NCI-H748 treated with DMSO at 0.1 percent for 48 hours (cell line): ENCODE measurements at places on chromosomes 2 and 18.
A peak's percentile ranks its signal among the peaks of the same experiment; 100 is the strongest.

DNA sequence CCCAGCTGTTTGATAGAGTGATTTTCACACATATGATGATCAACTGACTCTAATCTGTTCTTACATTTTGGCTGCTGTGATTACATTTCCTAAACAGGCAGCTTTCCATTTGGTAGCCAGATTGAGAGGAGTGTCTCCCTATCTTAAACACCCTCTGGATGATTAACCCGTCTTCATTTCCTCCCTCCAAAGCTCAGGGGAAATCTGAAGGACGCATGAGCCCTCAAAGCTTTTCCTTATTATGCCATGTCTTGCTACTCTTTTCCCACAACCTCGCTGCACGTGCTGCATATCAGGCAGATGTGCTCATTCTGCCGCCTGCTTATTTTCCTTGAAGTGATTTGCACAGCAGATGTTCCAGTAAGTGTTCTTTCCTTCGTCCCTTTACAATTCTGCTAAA is 837.4 kb downstream of the LRRTM4 start:
- no peak for DNase-seq

- no peak for DNase-seq
Observed at GRCh38 chr2:196977507-196977906, 51.0 kb upstream of the PGAP1 start.

DNA sequence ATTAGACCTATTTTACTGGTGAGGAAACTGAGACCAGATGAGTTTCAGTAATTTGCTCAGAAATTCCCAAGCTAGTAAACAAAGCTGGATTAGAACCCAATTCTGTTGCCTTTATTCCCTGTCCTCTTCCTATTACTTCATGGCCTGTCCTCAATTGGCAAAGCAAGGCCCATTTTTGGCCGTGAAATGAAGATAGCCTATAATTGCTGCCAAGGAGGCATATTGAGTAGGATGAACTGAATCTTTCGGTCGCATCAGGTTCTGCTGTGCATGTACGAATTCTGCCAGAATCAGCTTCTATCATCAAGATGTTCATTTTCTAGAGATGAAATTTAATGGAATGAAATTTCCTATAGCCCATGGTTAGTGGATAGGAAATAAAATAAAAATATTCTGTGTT is 1485.2 kb upstream of the PIK3C3 start:
- DNase-seq, result no peak

- DNase-seq, result no peak
Observed at GRCh38 chr2:15154297-15154696, 406.8 kb downstream of the NBAS start.

GRCh38 chr18:46736135-46736534 is 20.7 kb downstream of the ST8SIA5 start:
- DNase-seq, result no peak

GRCh38 chr2:96528700-96529375 is 7.7 kb upstream of the ARID5A start:
- DNase-seq, result no peak

GRCh38 chr2:219399716-219400478 is 12.2 kb upstream of the DNPEP start:
- no peak for DNase-seq

DNA sequence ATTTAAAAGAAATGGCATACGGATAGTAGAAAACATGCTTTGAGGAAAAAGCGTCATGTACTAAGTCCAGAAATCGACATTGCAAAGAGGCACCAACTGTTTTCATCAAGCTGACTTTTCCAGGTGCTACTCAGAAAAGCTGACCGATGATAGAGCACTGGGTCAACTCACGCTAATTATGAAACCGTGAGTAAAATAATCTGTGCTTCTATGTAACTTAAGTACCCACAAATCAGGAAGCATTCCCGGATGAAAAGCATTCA is 353 bp upstream of the NUP35 start:
- DNase-seq, result no peak

DNA sequence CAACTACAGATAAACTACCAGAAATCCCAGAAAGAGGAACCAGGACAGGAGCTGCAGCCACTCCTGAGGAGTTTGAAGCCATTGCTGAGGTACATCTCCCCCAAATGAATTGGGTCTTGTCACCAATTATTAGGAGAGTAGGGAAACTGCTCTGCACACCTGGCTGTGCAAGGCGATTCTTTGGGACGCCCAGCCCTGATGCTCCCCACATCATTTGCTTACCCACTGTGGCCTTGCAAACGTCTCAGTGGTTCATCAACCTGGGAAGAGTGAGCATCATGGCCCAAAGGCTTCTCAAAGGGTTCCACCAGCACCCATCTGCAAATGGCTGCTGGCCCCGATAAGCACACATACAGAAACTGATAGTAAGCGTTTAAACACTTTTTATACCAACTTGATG is 21.8 kb upstream of the DCDC2C start:
- no peak for DNase-seq

- no peak for DNase-seq
Observed at GRCh38 chr2:227390468-227391256, 2.9 kb upstream of the SCYGR1 start.

GRCh38 chr2:54958717-54959371 is 91.4 kb downstream of the RTN4 start:
- no peak for DNase-seq

- DNase-seq, result no peak
Observed at GRCh38 chr2:36407413-36407812, 51.8 kb downstream of the CRIM1 start.

DNA sequence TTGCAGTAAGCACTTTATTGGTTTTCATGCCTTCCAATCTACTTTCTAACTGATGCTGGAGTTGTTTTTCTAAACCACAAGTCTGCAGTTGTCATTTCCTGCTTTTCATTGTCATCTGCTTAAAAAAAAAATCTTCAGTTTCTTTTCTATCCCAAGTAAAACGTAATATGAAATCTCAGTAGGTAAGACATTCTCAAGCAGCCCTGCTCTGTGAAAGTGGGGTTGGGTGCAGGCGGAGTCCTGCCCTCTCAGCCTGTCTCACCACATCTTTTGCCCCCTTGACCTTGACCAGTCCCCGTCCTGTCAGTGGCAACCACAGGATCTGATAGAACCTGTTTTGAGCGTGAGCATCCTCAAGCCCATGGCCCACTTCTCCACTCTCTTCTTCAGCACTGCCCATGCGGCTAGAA is 80.0 kb upstream of the CPO start:
- DNase-seq, result no peak

- peak; percentile 29 for DNase-seq
Observed at GRCh38 chr2:44430342-44430741, 68.6 kb downstream of the CAMKMT start.

DNA sequence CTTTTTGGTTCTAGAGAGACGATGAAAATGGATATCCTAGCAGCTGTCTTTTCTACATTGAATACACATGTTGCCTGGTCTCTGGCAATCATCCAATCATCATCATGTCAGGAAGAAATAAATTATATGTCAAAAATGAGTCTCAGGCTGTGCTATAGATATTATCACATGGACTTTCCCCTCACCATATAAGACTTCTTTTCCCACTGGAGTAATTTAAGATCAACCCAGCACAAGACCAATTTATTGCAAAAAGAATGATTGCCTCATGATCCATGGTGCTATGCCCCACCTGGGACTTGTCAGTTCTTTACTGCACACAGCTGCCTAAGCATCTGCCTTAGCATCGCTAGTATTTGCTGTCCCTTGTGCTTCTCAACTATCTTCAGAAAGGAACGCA is 783.7 kb upstream of the TMEFF2 start:
- peak; percentile 21 for DNase-seq

- DNase-seq, result no peak
Observed at GRCh38 chr2:32715981-32716380, 88.1 kb downstream of the TTC27 start.

DNA sequence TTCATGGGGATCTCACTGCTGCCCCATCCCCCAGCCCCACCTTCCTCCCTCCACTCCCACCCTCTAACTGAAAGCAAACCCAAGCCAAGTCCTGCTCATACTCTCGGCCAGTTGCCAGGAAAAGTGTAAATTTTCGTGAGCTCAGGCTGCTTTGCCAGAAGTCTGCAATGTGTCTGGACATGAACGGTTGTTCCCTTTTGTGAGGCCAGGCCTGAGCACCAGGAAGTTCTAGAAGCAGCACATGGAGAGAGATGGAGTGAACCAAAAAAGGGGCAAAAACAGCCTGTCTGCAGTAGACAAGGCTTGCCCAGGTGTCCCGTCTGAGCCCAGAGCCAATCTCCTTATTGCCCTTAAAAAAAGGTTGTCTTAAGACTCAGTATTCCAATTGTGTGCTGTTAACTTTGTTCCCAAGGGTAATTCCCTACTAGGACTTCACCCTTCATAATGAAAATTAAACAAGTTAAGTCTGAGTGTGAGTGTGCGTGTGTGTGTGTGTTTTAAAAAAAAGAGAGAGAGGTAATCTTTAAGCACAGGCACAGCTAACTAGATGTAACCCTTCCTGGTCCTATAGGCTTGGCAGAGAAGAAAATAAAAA is 247.1 kb downstream of the BCL11A start:
- no peak for DNase-seq

- no peak for DNase-seq
Observed at GRCh38 chr2:172783165-172783898, 47.7 kb downstream of the RAPGEF4 start.

DNA sequence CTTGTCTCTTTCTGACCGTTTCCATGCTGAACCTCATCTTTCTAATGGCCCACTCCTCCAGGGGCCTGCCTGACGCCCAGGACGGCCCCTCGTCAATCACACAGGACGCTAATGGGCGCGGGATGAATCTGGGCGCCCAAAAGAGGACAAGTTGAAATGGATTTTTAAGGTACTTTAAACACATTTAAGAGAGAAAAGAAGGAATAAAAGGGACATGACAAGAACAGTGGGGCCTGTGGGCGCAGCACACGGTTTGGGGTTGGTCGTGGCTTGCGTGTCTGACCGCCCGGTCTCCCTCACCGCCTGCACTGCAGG is 607 bp upstream of the UBE2F start:
- no peak for DNase-seq

GRCh38 chr2:222861411-222862105 is 722 bp downstream of the ACSL3 start:
- DNase-seq, result peak; percentile 17

GRCh38 chr2:238848976-238849853 is 1.3 kb downstream of the TWIST2 start:
- no peak for DNase-seq

DNA sequence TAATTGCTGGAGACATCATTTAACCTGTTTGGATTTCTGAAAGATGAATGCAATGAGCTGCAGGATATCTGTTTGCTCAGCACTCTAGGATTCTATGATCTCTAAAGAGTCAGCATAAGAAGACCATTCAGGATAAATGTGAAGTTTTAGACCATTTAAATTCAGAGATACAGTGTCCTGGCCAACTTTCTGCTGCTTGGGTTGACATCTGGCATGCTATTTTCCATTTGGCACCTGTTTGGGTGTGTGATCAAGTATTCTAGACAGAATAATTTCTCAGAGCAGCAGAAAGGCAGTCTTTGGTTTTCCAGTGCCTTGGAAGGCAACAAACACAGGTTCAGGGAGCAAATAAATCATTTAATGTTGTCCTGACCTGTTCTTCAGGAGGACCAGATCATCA is 144.8 kb upstream of the NDUFV2 start:
- no peak for DNase-seq

DNA sequence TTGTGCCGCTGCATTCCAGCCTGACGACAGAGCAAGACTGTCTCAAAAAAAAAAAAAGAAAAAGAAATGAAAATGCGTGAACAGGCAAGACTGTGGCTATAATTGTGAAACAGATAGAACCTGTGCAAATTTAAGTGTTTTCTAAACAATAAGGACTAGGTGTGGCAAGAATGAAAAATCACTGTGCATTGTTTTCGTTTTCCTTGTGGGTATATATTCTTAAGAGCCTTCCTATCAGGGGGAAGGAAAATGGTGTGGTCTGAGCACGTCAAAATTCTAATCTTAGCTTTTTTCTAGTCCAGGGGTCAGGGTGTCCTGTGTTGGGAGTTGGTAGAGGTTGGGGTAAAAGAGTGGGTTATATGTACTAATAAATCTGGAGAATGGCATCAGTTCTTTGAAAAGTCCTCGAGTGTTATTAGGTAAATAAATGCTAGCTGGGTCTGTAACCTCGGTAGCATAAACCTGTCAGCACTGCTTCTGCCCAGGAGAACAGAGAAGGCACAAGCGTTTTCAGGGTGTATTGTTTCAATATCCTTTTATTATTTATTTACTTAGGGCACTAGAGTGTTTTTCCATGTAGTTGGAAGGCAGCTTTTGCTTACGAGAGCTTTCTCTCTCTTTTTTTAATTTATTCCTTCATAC is 11.6 kb downstream of the ATP6V1C2 start:
- DNase-seq, result peak; percentile 8

DNA sequence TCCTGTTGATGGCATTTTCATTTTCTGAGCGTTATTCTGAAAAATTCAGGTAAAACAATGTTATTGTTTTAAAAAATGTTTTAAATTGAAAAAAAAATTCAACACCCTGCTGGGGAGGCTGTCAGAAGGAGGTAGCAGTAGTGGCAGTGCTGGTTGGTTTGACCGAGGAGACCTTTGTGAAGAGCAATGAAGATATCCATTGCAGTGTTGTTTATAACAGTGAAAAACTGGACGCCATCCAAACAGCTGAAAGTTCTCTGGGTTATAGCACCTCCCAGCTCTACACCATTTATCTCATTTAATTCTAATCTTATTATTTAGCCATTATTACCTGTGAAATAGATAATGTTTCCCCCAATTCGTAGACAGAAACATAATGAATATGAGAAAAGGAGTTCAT is 12.6 kb upstream of the ITM2C start:
- DNase-seq, result no peak

DNA sequence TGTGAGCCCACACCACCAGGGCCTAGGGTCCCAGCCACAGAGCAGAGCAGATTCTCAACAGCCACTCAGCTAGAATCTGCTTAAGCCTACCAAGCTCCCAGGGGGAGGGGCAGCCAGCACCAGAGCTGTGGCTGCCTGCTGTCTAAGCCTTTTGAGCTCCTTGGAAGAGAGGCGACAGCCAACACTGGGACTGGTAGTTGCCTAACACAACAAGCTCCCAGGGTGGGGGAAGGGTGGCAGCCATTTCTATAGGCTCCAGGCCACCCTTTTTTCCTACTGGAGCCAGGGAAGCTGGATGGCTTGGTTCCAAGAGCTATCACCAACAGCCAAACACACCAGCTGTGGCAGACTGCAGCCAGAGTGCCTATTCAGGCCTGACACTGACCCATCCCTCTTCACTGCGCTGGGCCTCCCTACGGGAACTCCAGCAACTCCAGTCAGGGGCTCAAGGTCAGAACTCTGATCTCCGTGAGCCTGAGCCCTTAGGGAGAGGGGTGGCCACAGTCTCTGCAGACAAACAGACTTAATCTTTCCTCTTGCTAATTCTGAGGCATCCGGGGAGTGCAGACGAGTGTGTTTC is 1824.3 kb upstream of the CELF4 start:
- no peak for DNase-seq

- no peak for DNase-seq
Observed at GRCh38 chr2:238413368-238413767, 13.4 kb upstream of the ASB1 start.
